ENCODE measurements at places on chromosomes 12 and 14.

- no peak for DNase-seq
Measured at GRCh38 chr12:58889557-58889956, 30.7 kb downstream of the LRIG3 start.

DNA sequence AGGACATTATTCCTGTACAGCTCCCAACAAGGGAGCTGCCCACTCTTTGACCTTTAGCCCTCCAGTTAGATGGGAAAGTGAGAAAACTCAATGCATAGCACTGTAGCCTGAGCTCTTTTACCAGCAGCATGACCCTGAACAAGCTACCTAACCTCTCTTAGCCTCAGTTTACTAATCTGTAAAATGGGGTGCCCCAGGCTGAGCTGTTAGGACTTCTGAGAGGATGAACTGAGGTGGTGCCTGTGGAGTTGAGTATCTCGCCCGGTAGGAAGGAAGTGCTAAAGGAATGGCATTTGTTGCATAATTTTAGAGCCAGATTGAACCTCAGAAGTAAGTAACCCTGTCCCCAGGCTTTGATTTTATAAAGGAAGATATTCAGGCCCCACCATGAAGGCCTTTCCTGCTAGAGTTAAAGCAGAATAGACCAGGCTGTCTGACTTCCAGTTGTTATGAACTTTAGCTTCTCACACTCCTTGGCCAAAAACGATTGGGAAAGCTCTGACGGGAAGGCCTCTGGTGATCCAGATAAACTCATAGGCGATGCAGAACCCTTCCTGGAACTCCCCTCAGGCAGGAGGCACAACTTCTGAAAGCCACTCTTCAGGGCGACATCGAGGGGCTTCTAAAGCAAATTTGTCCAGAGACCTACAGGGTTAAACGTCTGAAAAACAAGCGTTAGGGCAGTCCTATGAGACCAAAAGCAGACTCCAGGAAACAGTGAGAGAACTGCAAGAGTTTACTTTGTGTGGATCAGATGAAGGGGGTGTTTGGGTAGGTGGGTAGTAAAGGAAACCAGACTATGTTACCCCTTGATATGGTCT lies 2.5 kb upstream of the SERPINA10 start:
- no peak for DNase-seq

GRCh38 chr12:16726879-16727278 lies 120.9 kb upstream of the LMO3 start:
- no peak for DNase-seq

DNA sequence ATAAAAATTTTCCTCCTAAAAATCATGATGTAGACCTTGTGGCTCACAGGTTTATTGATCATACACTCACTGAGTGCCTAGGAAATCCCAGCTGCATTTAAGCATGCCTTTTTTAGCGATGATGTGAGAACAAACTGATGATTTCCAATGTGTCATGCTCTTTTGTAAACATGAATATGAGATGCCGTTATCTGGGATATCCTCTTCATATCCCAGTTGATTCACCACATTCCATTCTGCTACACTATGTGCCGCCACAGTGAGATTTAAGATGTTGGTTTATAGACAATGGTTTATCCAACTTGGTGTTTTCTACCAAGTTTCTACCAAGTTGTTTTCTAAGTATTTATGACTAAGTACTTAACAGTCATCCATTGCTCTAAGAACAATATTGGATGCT lies 5.2 kb downstream of the OR4E1 start:
- DNase-seq: no peak

- DNase-seq: no peak
Measured at GRCh38 chr12:115572440-115572839, 705.1 kb downstream of the MED13L start.

DNA sequence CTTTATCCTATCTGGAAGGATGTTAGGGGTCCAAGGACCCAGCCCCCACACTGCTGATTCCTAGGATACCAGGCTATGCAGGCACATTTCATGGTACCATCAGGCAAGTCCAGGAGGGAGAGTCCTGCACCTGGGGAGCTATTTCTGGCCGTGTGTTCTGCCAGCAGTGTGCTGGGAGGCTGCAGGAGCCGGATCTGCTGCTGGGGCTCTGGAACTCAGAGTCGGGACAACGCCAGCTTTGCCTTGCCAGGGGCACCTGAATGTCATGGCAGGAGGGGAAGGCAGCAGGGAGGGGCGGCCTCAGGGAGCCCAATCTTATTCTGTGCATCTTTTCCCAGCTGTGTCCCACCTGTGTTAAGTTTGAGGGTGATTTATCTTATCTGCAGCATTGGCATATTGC lies 17.8 kb downstream of the SRRM4 start:
- DNase-seq: no peak

DNA sequence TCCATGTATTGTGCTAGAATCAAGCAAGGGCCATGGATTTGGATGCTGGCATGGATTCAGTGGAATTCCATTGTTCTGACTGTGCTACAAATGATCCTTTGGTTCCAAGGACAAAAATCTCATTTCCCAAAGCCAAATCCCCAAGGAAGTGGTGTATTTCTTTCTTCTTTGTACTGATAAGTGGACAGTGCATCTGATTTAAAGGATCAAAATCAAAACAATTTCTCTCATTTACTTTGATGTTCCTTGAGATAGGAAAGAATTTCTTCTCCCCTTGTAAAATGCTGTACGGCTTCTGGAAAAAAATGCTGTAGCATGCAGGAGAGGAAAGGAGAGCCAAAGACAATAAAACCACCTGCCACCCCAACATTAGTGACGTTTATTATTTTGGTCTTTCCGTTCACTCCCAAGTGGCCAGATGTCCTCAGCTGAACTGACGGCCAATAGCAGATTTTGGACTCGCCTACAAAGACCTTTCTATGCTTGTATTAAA lies 185.7 kb downstream of the PRKD1 start:
- DNase-seq: no peak

DNA sequence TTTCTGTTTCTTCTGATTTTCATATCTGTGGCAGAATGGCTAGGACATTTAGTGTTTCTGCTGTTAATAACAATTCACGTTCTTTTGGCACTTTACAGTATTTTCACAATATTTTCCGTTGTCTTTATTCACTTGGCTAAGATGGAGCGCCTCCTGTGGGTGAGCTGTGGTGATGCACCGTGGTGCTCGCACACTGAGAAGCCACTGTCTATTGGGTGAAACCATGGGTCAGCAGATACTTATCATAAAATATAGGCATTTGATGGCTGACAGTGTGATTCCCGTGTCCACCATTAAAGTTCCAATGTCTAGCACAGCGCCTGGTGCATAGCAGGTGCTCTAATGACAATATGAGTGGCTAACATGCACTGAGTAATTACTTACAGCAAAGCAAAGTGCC lies 141.8 kb downstream of the VRK1 start:
- DNase-seq: no peak

DNA sequence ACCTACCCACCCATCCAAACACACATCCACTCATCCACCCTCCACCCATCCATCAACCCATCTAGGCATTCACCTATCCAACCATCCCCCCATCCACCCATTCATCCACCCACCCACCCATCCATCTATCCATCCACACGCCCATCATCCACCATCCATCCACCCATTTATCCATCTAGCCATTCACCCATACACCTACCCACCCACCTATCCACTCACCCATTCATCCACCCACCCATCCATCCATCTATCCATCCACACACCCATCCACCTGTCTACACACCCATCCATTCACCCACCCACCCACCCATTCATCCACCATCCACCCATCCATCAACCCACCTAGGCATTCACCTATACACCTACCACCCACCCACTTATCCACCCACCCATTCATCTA lies 72.6 kb upstream of the GALNT9 start:
- no peak for DNase-seq

DNA sequence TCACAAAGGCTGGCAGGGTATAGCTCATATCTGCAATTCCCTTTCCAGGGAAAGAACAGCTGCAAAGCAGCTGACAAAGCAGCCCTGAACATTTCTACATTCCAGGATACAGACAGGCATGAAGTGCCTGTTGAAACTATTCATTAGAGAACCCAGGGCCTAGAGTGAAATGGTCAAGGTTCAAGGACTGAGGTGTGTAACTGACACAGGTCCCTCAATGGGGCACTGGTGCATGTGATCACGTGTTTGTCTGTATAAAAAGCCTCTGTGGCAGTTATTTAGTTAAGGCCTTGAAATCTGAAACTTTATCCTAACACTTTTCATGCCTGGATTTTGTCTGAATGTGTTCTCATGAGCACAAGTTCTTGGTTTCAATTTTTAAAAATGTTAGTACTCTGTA lies 47.1 kb downstream of the GIT2 start:
- no peak for DNase-seq

- peak; percentile 49 for DNase-seq
Measured at GRCh38 chr14:50955373-50956043, 11.2 kb upstream of the PYGL start.

DNA sequence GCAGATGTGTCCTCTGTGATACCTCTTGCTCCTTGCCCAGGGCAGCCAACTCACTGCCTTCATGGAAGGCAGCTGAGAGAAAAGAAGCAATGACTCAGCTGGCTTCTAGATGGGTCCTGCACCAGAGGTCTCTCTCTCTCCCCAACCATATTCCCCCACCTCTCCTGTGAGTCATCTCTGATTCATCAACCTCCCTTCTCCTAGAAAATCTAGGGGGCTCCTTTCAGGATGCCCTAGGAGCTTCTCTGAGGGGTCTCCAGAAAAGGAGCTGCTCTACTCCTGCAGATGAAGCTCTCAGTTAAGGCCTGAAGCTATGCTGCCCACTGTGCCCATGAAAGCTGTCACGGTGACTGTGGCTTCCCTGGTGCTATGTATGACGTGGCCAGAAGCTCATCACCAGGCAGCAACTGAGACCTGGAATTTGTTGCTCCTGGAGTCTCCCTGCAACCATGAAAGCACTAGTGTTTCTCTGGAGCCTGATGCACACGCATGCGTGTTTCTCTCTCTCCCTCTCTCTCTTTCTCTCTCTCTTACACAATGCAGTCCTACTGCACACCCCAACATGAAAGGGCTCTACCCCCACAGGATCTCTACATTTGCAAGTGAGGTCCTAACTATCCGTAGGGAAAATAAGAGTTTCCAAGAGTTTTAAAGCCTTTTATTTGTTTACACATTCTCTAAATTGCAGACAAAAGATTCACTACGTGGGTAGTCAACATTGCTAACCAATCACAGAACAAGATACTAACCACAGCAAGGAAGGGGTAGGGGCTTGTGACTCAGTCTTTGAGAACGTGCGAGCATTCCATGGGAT lies 285.3 kb downstream of the DPF3 start:
- no peak for DNase-seq

- DNase-seq: no peak
Measured at GRCh38 chr12:21478756-21479455, 22.5 kb downstream of the RECQL start.

DNA sequence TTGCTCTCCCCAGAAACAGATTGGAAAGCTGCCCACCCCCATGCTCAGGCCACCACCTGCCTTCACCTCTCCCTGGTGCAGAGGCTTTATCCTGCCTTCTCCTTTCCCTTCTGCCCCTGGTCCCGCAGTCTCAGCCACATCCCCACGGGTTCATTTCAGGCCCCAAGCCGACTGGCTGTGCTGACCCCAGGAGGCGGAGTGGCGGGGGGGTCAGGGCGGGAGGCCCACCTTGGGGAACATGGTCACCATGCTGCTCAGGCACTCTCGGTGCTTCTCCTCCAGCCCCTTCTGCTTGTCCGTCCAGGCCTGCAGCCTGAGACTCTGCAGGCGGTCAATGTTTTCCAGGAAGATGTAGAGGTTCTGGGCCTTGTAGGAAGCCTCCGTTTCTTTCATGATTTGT lies 6.9 kb downstream of the FAM186B start:
- DNase-seq: no peak

DNA sequence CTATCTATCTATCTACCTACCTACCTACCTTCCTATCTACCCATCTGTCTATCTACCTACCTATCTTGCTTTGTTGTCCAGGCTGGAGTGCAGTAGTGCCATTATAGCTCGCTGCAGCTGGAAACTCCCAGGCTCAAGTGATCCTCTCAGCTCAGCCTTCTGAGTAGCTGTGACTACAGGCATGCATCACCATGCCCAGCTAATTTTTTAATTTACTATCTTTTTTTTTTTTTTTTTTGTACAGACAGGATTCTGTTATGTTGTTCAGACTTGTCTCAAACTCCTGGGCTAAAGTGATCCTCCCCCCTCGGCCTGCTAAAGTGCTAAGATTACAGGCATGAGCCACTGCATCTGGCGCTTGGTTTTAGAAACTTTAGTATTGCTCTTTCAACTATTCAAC lies 762.4 kb downstream of the SLC6A15 start:
- no peak for DNase-seq

GRCh38 chr14:76486251-76486743 lies 110.4 kb downstream of the ESRRB start:
- DNase-seq: no peak

DNA sequence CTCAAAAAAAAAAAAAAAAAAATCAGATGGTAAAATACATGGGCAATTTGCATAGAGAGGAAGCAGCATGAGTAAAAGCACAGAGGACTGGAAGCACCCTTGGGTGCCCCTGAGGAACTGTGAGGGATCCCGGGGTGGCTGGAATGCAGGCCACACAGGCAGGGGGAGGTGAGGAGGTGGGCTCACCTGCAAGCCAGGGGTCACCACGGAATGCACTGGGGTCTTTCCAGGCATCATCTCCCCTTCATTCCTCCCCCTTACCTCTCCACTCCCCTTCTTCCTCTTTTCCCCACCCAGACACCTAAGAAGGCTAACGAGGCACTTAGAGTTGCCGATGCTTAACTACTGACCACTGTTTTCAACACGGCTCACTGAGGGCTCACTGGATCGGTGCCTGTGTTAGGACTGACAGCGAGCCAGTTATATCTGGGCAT lies 14.4 kb upstream of the HIP1R start:
- no peak for DNase-seq

GRCh38 chr14:36361210-36361853 lies 40.9 kb upstream of the MBIP start:
- DNase-seq: no peak

DNA sequence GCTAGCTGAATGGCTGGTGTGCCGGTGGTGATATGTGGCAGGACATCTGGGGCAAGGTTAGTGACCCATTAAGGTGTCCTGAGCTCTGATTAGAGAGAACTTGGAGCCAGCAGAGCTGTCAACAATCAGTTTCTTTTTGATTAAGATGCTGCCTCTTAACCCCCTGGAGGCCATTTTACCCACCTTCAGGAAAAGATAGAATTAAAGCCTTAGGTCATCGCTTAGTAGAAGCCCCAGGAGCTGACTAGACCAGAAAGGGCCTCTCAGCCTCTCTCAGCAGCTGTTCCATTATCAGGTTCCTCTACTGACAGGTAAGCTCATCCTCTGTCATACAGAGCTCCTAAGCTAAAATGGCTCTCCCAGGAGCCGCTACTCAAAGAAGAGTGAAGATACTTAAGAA lies 339.0 kb downstream of the FUT8 start:
- DNase-seq: no peak

Data from stimulated activated naive CD8-positive, alpha-beta T cell treated with anti-CD3 and anti-CD28 coated beads, Interleukin-15, amount 100 ng/mL, for 72 hours (primary cell).